Esophagus squamous epithelium (tissue), 5 donors: ENCODE measurements at places on chromosomes 6 and 20.

- DNase-seq, result no peak
These were observed 51.8 kb downstream of the ELOVL4 start for GRCh38 chr6:79895382-79896074.

GRCh38 chr20:58268936-58269619, 40.4 kb upstream of the RAB22A start:
- DNase-seq, result no peak

- DNase-seq, result no peak
These were observed 4.2 kb downstream of the SRSF3 start for GRCh38 chr6:36598326-36598725.

GRCh38 chr6:21164768-21165326, 428.7 kb upstream of the SOX4 start:
- DNase-seq, result no peak

- peak; percentile 18 for DNase-seq
These were observed 501 bp downstream of the PLCG1 start for GRCh38 chr20:41137614-41138474.

DNA sequence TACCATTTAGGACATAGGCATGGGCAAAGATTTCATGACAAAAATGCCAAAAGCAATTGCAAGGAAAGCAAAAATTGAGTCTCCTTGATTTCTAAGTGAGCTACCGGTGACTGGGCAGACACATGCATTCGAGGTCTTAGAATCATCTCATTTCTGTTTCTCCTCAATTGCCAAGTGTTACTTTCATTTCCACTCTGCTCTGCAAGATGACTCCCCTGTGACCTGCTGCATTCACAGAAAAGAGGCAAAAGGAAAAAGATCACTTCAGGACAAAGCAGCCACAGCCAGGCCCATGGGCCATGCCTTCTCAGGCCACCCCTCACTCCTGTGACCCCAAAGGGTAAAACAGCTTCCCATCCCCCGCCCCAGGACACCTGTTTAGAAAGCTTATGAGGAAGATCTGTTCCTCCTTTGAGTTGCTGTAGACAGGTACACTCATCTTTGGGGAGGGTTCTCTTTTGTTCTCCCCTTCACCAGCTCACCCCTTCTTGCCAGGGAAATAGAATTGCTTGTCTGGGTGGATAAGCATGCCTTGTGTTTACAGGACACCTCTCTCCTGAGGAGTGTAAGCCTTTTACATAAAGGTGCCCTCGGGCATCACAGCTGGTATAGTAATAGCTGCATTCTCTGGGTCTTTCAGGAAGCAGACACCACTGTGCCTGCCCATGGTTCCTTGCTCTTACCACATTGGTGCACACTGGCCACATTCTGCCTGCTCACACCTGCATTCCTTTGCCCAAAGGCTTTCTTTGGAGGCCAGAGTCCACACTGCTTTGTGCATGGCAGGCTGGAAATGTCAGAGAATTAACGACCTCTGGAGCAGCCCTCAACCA, 105.0 kb downstream of the SLC24A3 start:
- DNase-seq, result no peak
